Activated CD4-positive, alpha-beta T cell treated with anti-CD3 and anti-CD28 coated beads, Interleukin-2, amount 50 U/mL, for 4 hours (primary cell): ENCODE measurements at places on chromosomes 2 and 18.

- DNase-seq = no peak
These were observed 17.3 kb upstream of the NEUROD1 start for GRCh38 chr2:181697571-181697970.

DNA sequence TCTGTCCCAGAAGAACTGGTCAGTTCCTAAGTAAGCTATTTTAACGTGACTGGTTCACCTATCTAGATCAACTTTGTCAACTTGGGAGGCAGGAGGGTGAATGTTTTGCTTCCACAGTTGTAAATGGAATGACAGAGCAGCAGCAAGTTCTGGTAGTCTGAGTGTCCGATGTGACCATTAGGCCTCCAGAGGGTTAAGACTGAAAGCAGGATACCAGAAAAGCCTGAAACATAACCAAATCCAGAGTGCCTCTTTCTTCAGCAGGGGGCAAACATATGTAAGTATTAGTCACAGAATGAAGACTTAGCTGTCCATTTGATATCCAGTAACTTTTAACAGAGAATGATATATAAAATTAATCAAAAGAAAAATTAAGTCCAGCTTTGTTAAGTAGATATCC is 9.2 kb downstream of the HOXD3 start:
- DNase-seq = no peak

DNA sequence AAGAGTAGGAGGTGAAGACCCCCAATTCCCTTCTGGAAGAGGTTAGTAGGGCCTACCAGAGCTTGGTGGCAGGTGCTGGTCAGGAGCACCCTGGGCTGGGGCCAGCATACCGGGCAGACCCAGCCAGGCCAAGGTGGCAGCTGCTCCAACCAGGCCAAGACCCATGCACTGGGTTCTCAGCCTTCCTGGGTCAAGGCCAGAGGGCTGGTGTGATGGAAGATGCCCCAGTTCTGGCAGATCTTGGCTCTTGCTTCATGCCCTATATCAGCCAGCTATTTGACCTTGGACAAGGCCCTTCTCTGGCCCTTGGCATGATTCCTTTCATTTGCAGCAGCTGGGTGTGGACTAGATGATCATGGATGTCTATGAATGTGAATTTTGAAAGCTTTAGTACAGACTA is 57.7 kb downstream of the PRKCE start:
- no peak for DNase-seq

DNA sequence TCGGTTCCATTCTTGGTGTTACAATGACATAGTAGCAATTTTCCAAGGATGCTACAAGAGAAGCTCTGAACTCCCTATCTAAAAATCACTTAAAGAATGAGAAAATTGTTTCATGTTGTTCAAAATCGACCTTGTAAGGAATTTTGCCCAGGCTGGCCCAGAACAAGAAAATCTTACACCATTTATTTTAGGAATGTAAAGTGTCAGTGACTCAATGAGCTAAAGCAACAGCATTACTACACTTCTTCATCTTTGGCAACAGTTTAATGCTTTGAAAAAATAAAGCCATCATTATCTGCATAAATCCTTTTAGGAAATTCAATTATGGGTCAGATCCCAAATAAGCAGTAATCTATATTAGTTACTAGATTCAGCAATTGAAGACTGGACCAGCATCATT is 38.6 kb downstream of the SLC25A12 start:
- no peak for DNase-seq

- DNase-seq = no peak
These were observed 233.4 kb downstream of the AGPS start for GRCh38 chr2:177625744-177626650.

DNA sequence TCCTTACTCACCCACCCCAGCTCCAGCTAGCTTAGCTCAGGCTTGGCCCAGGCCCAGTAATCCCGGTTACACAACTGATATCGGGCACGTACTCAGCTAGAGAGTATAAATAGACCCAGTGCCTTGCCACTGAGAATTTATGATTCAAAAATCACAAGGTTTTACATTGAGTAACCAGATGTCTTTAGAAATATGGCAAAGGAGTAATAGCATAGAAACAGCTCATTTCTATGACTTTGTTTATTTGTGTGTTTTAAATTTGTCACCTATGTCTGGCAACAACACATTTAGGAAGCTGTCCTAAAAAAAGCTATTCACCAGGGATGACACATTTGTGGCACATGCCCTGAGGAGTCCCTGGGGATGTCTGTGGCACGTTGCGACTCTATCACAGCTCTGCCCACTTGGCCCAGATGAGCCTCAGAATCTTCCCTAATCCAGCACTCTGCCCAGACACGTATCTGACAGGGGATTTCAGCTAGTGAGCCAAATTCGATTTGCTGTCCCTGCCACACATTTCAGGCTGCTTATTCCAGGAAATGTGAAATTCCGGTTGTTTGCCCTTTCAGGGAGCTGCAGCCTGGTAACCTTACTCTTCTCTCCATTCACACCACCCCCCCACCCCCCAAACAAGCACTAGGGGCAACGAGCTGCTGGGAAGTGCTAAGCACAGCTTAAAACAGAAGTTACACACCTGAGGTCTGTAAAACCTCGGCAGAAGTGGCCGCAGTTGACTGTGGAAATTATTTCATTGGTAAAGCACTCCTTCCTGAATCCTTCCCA is 85.4 kb upstream of the ZCCHC2 start:
- no peak for DNase-seq

DNA sequence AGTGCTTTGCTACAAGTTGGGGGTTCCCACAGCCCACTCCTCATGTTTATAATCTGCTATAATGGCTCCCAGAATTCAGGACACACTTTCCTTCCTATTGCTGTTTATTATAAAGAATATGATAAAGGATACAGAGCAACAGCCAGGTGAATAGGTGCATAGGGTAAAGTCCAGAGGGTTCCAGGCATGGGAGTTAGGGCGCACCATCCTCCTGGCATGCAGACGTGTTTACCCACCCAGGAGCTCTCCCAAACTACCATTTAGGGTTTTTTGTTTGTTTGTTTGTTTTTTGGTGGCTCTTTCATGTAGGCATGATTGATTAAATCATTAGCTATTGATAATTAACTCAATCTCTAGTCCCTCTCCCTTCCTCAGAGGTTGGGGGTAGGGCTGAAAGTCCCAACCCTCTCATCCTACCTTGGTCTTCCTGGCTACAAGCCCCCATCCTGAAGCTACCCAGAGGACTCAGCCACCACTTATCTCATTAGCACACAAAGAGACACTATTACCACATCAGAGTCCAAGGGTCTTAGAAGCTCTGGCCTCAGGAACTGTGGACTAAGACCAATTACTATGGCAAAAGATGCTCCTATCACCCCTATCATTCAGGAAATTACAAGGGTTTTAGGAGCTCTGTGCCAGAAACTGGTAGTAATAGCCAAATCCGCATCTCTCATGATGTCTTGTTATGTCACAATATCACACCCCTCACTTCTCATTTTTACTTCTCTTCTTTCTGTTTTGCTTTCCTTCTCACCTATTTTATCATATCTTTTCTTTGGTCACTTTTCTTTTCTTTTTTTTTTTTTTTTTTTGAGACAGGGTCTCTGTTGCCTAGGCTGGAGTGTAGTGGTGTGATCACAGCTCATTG is 154.9 kb upstream of the TTC39C start:
- DNase-seq = no peak

GRCh38 chr2:82055846-82056245 is 1751.3 kb upstream of the LRRTM1 start:
- DNase-seq = no peak

DNA sequence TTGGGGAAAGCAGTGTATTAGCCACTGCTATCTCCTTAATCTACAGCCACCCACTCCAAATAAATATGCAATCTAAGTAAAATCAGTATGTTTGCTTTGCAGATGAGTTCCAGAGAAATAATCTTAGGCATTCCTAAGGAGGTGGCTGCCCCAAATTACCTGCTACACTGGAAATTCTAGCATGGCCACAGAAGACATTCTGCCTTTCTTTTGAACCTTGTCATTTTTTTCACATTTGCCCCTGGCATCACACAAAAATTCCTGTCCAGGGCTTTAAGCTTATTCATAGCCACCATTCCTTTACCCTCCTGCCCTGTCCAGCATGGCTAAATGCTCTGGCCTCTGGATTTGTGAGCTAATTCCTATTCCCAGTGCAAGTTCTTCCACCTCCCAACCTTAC is 36.8 kb upstream of the FAM124B start:
- no peak for DNase-seq

DNA sequence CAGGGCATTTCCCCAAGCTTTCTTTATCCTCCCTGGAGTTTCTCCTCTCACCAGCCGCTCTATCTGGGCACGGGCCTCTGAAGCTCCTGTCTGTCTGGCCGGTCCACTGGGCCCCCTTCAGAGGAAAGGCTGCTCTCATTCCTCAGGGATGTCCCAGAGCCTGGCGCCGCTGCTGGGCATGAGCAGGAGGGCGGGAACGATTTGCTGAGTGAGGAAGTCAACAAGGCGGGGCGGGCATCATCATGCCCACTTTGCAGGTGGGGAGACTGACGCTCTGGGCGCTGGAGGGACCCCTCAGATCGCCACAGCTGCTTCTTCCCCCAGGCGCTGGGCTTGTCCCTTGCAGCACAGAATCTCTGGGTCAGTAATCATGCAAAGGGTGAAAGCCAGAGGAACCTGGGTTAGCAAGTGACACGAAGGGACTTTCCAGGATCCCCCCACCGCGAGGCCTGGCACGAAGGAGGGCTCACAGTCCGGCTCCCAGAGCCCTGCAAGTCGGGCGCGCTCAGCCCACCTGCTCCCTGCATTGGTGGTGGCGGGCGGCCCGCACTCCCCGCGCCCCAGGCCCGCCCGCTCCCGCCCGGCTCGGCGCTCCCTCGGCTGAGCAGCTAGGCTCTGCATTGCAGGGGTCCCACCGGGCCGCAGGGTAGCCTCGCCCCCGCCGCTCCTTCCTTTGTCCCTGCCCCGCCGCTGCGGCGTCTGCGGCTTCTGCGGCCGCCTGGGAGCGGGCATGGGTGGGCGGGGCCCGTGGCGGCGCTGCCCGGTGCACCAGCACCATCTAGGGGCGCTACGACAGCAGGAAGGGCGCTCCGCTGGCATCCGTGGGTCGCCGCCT is 157.8 kb downstream of the CYRIA start:
- no peak for DNase-seq

- peak; percentile 86 for DNase-seq
These were observed 17.3 kb upstream of the ANXA4 start for GRCh38 chr2:69724540-69725159.

DNA sequence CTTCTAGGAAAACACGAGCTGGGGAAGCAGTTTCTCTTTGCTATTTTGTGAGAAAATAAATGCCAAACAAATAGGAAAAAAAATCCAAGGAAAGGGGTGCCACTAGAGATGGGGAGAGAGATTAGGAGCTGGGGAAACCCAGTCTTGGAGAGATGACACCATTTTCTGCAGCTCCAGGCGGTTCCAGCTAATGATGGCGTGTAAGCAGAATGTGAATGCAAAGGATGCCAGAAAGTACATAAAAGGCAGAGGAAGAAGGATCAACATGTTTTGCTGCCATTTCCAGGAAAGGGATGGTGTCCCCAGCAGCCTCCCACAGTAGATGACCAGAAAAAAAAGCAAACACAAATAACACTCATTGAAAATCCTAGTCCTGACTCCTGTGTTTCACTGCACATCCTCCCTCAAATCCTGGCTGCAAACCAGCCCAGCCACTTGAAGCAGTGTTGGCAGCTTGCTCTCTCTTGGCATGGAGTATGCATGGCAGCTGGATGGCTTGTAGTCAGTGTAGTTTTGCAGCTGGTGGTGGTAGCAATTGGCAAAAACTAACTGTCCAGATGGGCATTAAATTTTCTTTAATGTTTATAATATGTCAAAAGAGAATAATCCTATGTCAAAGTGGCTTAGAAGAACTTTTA is 93.6 kb downstream of the FTCDNL1 start:
- no peak for DNase-seq

GRCh38 chr18:58218117-58218516 is 174.1 kb downstream of the NEDD4L start:
- DNase-seq = no peak

DNA sequence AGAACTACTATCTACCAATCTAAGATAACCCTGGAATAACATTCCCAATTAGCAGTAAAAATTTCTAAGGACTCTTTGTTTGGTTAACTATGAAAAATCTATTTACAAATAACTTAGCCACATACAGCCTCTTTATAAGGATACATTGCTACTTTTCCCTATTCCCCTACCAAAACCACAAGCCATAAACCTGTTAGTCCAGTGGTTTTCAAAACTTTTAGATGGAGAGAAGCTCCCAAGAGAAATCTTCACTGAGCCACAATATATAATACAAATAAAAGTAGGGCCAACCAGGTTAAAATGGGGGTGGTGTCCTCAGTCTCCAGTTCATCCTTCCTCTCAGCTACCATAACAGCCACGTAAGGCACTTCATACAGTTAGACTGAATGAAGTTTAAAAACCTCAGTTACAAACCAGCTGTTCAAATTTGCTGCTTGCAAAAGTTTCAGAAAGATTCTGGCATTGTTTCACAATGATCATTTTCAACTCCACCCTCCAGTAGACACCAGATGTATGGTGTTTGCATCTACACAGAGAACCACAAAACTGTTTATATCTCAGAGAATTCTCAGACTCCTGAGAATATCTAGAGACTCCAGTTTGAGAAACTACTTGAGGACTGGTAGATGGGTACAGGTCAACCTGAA is 26.0 kb downstream of the SOS1 start:
- no peak for DNase-seq

- DNase-seq = no peak
These were observed 16.0 kb downstream of the CYRIA start for GRCh38 chr2:16649353-16650286.
